NCI-H1105 treated with DMSO at 0.1 percent for 48 hours (cell line): ENCODE measurements at places on chromosomes 1 and 21.

DNA sequence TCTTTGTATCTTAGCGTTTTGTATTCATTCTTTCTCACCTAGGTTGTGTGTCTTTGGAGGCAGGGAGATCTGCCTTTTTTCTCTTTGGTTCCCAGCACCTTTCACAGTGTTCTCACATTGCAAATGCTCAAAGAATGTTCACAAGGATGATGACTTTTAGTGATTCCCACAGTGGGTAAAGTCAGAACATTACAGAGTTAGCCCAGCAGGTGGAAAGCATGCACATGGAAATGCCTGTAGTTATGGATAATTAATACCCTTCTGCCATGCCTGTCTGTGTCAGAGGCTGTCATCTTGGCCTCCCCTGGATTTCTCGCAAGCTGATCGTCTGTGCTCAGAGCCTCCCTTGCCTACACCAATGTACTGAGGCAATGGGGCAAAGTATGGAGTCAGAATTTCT, 458.9 kb downstream of the LMO4 start:
- no peak for DNase-seq

DNA sequence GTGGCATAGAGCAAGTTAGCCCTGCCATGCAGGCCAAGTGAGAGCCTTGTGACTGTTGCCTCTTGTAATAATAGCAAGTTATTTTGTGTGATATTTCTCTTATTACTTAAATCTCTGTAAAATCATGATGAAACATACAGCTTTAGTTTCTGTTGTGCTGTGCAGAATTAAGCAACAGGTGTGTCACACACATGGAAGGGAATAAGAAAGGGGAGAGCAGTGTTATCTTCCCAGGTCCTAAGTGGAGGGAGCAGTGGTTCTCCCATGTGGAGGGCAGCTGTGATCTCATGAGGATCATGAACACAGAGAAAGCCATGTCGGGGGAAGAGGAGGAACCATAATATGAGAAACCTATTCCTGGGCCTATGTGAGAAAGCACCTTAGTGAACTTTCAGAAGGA, 25.2 kb upstream of the SCYL3 start:
- no peak for DNase-seq

GRCh38 chr21:42373196-42373907, 7.0 kb upstream of the TFF1 start:
- DNase-seq, result no peak

- DNase-seq, result no peak
These were observed 93.6 kb downstream of the PKN2 start for GRCh38 chr1:88777604-88778149.

GRCh38 chr1:234986750-234987414, 141.8 kb downstream of the TOMM20 start:
- no peak for DNase-seq

DNA sequence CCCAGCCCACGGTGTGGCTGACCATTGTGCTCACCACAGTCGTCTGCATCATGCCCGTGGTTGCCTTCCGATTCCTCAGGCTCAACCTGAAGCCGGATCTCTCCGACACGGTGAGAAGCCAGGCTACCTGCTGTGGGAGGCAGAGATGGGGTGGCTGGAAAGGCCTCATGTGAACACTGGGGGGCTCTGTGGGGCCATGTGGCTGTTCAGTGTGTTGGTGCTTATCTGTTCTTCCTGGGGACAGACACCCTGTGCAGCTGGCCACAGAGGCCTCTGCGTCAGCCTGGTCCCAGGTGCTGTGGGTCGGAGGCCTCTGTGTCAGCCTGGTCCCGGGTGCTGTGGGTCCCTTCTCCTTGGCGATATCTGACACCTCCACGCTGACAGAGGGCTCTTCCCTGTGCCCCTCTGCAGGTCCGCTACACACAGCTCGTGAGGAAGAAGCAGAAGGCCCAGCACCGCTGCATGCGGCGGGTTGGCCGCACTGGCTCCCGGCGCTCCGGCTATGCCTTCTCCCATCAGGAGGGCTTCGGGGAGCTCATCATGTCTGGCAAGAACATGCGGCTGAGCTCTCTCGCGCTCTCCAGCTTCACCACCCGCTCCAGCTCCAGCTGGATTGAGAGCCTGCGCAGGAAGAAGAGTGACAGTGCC, 23.2 kb downstream of the ATP8B2 start:
- no peak for DNase-seq

GRCh38 chr1:212500983-212501382, 68.3 kb downstream of the NENF start:
- no peak for DNase-seq

GRCh38 chr1:100354971-100355394, 2.7 kb downstream of the CDC14A start:
- DNase-seq, result peak; percentile 85

GRCh38 chr1:115307661-115308060, 30.4 kb downstream of the NGF start:
- no peak for DNase-seq

DNA sequence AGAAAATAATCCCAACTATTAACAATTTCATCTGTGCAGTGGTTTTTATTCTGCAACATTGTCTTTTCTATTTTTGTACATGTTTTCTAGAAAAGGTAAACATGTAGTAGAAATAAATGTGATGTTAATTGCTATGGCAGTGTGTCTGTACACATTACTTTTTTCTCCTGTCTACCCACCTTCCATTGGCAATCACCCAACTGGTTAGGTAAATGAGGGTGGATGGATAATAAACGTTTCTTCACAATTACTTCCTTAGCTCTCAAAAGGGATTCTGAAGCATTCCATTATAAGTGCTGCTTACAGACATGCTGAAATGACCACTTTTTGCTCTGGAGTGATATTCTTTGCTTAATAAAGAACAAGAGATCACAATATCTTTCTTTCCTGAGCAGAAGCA, 61.4 kb downstream of the MAGI3 start:
- DNase-seq, result peak; percentile 53

DNA sequence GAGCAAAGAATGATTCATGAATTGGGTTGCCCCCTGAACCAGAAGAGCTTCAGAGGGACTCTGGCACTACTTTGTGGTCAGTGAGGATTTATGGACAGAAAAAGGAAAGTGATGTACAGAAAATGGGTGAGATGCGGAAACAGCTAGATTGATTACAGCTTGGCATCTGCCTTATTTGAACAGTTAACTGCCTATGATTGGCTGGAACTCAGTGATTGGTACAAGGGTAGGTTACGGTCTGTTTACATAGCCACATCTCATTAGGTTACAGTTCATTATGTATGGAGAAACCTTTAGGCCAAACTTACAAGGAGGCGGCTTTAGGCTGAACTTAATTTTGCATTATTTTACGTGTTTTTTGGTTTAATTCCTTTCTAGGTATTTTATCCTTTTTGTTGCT, 29.0 kb upstream of the RHOU start:
- no peak for DNase-seq

- DNase-seq, result peak; percentile 89
These were observed 115.7 kb downstream of the SLC30A10 start for GRCh38 chr1:219812491-219813203.

DNA sequence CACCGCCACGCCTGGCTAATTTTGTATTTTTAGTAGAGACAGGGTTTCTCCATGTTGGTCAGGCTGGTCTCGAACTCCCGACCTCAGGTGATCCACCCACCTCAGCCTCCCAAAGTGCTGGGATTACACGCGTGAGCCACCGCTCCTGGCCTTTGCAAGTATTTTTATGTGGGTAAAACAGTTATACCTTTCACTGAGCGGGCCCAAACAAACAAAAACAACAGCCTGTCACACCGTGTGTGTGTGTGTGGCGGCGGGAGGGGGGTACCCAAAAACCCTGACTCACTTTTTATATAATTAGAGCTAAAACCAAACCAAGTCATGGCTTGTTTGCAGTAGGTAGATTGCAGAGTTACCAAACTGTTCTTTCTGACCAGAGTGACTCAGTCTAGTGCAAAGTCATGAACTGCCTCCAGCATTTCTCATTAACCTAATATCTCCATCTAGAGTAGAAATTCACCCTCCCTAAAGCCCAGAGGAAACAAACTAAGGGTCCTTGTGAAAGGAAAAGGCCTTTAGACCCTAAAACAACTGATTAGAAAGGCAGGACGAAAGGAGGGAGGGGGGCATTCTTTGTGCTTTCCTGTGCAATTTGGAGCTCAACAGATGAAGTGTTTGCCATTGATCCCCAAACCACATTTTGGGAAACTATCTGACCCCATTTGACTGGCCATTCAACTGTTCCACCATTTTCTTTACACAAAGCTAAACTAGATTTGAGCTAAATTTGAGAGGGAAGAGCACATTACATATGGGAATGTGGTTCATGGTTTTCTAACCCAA, 181.0 kb downstream of the DHRS3 start:
- DNase-seq, result no peak

- DNase-seq, result no peak
These were observed 26.2 kb upstream of the HHAT start for GRCh38 chr1:210302501-210302900.

- DNase-seq, result no peak
These were observed 13.6 kb downstream of the GBP1 start for GRCh38 chr1:89051300-89051954.

DNA sequence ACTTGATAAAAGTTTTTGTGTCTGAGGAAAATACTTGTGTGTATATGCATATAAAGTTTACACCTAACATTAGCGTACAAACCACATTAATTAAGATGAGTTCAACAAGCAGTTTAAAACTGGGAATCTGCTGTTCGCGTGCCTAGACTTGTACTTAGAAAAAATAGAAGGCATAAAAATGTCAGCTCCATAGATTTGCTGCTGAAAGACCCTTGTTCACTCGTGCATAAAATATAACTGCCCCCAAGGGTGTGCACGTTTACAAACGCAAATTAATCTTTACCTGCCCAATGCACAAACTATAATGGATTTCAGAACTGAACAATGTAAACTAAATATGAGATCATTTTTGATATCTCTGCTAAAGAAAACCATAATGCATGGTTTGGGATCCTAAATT, 392.3 kb upstream of the ADGRL2 start:
- DNase-seq, result peak; percentile 82

DNA sequence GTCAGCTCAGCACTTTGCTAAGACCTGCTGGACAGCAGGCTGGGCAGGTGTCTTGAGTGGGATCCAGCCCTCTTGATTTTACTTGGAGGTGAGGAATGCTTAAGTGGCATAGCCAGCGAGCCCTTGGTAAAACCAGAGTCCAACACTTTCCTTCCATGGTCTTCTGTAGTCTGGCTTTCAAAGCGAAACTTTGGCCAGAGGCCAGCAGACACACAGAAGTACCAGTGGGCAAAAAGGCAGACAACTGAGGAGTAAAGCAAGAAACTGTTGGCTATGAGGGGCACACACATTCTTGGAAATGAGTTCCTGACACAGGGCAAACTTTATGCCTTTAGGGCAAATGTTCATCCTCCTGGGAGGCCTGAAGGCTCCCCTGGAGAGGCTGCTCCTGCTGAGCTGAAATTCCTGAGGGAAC, 281.0 kb upstream of the POU3F1 start:
- DNase-seq, result no peak

DNA sequence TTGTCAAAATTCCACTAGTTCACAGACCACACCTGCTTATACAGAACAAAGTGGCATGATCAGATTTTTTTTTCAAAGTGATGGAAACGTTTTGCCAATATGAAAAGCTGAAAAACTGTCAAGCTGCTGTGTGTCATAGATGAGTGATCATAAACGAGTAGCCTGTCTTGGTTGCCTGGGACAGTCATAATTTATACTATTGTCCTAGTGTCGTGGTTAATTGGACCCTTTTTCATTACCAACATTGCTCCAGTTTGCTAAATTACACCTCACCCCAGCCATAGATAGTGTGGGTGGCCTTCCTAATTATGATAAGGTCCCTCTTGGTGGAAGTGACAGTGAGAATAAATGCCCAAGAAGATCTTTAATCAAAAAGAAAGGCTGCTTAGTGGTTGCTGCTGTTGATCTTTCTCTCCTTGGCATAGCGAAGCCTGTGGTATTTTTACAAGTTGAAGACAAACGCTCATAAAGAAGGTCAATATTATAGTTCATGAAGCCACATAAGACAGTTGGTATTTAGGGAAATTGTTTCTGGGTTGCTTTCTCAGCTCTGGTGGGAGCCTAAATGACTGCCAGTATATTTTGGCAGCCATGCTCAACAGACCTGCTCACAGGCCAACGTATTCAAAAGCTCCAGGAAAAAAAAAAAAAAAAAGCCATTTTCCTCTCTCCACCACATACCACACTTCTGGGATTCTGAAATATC, 478.1 kb downstream of the PLA2G4A start:
- peak; percentile 17 for DNase-seq

DNA sequence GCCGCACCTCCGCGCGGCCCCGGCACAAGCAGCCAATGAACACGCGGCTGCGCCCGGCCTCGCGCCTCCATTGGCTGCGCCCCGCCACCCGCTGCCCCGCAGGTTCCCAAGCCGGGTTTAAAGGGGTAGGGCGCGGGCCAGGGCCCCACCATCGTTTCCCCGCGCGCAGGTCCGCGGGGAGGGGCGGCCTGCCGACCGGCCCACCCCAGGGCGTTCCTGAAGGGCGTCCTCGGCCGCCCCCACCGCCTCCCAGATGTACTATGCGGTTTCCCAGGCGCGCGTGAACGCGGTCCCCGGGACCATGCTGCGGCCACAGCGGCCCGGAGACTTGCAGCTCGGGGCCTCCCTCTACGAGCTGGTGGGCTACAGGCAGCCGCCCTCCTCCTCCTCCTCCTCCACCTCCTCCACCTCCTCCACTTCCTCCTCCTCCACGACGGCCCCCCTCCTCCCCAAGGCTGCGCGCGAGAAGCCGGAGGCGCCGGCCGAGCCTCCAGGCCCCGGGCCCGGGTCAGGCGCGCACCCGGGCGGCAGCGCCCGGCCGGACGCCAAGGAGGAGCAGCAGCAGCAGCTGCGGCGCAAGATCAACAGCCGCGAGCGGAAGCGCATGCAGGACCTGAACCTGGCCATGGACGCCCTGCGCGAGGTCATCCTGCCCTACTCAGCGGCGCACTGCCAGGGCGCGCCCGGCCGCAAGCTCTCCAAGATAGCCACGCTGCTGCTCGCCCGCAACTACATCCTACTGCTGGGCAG, at the start of gene OLIG1:
TSS of gene OLIG1 (plus strand) at position 148 of the 750 bp plus-strand sequence. CDS start at position 254, 106 bp downstream.
- peak; percentile 64 for DNase-seq

- DNase-seq, result no peak
These were observed 20.2 kb downstream of the TAL1 start for GRCh38 chr1:47211796-47212269.

DNA sequence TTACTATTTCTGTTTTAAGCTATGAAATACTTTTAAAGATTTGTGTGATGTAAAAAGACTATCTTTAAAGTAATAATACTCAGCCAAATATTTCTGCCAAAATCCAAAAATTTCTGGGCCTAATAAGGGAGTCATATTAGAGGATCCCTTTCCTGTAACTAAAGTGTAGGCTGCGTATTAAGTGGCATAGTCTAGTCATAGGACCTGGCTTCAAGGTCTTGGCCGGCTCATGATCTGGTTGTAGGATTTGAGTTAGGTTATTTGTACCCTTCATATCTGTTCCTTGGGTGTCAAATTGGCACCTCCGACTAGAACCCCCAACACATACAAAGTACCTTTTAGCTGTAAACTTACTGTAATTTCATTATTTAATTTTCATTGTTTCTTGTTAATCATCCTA, 107.8 kb downstream of the DYRK1A start:
- DNase-seq, result no peak
